T-helper 2 cell treated with Interferon-gamma antibody and Interleukin-4, amounts not matched to agents 5 μg/mL and 100 μg/mL, for 36 hours (primary cell): ENCODE measurements at places on chromosomes 3 and 15.

DNA sequence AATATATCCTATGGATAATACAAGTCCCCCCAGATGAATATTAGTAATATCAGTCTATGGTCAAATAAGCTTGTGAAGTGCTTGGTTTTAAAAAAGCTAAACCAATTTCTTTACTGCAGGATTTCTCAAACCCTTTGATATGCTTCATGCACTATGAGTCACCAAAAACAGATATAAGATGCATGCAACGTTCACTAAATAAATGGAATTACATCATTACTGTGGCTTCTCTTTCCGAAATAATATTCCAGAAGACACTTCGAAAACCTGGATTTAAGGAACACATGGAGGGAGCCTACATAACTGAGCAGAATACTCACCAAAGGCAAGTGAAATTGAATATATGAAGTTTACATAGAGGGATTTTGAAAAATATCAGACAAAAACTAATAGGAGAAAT lies 126.3 kb upstream of the ABI3BP start:
- no peak for DNase-seq

DNA sequence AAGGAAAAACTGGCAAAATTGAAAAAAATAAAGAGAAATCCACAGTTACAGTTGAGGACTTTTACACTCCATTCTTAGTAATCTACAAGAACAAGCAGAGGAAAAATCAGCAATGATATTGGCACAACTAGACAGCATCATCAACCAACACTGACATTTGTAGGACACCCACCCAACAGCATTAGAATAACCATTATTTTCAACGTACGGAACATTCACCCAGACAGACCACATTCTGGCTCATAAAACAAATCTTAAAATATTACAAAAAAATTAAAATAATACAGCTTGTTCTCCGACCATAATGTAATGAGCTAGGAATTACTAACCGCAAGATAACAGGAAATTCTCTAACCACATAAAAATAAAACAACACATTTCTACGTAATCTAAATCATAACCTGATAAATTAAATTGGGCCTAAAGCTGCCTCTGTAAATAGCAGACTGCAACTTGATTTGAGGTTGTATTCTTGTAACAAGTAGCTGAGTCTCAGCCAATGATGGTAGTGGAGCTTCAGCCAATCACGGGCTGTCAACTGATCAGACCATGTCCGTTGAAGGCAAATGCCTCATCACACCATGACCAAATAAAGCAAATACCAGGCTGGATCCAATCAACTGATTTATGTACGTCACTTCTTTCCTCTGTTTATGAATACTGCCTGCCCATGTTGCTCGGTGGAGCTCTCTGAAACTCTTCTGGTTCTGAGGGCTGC lies 9.2 kb downstream of the PLSCR4 start:
- no peak for DNase-seq

GRCh38 chr3:123792473-123793201 lies 91.5 kb downstream of the MYLK start:
- no peak for DNase-seq

GRCh38 chr15:67674983-67675382 lies 132.5 kb downstream of the MAP2K5 start:
- no peak for DNase-seq

DNA sequence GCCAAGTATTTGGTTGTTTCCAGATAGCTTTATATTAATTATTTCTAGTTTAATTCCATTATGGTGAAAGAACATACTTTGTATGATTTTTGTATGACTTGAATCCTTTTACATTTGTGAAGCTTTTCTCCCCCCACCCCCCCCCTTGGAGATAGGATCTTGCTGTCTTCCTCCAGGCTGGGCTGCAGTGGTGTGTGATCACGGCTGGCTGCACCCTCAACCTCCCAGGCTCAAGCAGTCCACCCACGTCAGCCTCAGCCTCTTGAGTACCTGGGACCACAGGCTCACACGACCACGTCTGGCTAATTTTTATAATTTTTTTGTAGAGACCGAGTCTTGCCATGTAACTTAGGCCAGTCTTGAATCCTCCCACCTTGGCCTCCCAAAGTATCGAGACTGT lies 29.5 kb downstream of the ARL8B start:
- DNase-seq, result no peak

DNA sequence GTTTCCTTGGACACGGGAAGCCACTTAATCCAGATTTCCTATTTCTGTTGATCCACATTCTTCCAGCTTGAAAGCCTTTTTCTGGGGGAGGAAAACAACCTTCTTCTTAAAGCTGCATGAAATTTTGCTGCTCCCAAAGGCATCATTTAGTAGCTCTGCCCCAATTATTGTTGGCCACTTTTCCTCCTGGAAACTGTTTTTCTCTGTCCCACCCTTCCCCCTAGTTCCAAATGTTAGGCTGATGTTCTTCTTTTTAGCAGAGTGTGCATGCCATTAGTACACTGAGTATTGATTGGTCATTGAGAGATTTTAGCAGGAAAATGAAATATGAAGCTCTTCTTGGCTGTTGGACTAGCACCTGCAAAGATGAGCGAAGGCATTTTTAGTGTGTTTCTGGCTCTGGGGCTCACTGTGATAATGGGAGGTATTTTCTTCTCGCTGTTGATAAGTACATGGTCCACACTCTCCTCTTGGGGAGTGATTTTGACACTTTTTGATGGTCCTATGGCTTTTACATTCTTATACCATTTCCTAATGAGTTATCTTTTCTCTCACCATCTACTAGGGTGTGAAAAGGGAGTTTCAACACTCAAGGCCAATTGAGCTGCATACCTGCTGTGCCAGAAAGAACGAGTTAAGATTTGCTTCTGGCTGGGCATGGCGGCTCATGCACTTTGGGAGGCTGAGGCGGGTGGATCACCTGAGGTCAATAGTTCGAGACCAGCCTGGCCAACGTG lies 200.5 kb downstream of the PTPRG start:
- no peak for DNase-seq

- no peak for DNase-seq
Observed at GRCh38 chr3:14984581-14985113, 37.3 kb downstream of the NR2C2 start.

GRCh38 chr15:31342781-31343626 lies 16.4 kb downstream of the KLF13 start:
- no peak for DNase-seq

DNA sequence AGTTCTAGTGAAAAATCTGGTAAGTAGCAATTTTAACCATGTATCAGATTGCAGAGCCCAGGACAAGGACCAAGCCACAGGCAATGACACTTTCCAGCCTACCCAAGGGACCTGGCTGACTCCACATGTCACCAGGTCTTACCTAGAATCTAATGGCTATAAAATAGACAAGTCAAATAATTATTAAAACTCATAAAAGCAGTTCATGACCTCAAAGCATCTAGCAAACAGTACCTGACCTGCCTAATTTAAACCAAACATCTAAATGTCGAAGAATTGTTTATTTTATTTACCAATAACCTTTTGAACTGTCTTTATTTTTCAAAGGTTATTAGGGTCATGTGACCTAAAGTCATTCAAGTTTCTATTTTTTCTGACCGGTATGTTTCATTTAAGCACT lies 35.6 kb upstream of the MKRN3 start:
- DNase-seq, result no peak

- no peak for DNase-seq
Observed at GRCh38 chr3:24521420-24522145, 26.9 kb upstream of the THRB start.

- peak; percentile 57 for DNase-seq
Observed at GRCh38 chr3:141553055-141553454, 66.2 kb downstream of the RASA2 start.

- no peak for DNase-seq
Observed at GRCh38 chr3:170778240-170779217, 91.5 kb downstream of the RPL22L1 start.

DNA sequence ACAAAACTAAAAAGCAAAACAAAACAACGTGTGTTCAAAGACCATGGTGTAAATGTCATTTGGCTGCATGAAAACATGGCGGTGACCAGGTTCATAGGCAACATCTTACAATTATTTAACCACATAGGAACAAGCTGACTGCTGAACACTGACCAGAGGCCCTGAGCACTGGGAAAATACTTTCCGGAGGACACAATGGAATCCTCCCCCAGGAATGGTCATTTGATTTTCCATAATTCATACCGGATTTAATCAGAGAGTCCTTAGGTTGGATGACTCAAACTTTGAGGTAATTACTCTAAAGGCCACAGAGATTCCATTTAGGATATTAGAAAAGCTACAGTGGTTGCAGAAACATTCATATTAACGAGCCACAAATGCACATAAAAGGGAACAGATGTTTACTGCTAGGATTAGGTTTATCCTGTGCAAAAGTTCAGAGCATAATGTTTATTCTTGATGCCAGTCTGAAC lies 254.7 kb downstream of the NR1D2 start:
- DNase-seq, result no peak

DNA sequence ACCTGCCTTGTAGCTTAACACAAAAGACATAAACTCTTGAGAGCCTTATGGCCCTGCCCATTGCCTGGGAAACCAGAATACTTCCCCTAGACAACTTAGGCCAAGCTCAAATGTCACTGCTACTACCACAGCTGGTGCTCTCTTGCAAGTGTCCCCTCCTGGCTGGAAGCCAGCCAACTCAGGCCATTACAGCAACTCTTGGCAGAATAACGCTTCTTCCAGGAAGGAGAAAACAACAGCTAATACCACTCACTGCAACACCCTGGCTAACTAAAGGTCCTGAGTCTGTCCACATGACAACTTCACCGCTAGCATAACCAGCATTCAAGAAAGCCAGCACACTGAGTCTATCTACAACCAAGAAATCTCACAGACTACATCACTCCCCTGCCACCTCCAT lies 5.1 kb upstream of the B4GALT4 start:
- DNase-seq, result no peak

DNA sequence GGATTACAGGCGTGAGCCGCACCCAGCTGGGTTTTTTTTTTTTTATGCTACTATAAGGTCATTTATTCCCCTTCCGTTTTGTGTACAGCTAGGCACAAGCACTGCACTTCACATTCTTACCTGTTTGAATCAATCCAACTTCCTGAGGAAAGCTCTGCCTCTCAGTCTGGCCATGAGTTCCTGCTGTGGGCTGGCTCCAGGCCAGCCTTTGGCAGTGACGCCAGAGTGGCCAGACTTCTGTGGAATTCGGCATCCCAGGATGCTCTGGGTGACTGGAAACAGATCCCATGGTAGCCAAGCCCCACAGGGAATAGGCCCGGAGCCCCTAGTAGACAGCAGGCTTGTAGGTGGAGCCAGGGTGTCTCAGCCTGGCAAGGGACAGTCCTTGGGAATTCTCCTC lies 21.5 kb upstream of the TIMP4 start:
- DNase-seq, result no peak

DNA sequence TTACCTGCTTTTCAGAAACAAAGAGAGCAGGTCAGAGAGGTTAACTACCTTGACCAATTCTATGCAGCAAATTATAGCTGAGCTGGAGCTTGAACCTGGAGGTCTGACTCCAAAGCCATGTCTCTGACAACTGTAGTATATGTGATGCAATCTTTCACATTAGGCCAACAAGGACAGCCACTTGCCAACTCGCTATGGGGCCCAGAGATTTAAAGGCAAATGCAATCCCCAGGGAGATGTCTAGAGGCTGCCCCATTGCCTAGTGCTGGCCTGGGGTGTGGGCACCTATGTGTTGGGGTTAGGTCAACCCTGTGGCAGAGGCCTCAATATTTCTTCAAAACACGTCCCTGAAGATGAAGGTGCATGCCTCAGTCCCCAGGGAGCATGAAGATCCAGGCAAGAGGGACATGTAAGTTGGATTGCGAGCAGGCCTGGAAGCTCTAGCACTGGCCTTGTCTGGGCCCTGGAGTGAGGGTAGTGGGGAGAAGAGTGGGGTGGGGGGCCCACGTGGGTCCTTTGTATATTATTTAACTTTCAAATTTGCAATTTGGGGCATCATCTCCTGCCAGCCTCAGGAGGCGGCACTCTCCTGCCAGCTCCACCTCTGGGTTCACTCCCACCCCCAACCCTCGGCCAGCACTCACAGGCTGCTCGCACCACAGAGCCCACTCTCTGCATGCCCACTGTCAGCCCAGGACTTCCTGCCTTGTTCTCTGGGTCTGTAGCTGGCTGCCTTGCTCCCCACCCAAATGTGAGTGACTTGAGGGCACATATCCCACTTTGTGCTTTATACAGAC lies 64.3 kb downstream of the SLC12A8 start:
- DNase-seq, result no peak

GRCh38 chr3:198107840-198108734 lies 148.1 kb downstream of the LMLN start:
- DNase-seq, result no peak

GRCh38 chr3:76765511-76765910 lies 274.4 kb upstream of the ROBO2 start:
- no peak for DNase-seq
